Osteocyte (in vitro differentiated cells): ENCODE measurements at places on chromosomes 13 and 19.

GRCh38 chr19:33064458-33064791, 263 bp downstream of the RHPN2 start:
- no peak for DNase-seq

GRCh38 chr13:38900188-38900587, 90.4 kb downstream of the STOML3 start:
- no peak for DNase-seq

DNA sequence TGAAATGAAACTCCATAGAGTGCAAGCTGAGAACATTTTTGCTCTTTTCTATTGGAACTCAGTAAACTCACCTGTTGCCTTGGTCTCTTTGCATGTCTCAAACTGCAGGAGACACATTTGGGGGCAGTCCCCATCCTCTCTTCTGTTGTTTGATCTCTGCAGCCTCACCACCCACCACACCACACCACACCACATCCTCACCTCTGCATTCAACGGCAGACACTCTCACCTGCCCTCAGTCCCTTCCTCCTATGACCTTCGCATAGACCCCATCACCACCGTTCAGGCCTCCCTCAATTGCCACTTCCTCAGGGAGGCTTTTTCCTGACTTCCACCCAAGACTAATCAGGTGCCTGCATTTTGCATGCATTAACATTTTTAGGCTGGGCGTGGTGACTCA, 14.4 kb upstream of the TPM4 start:
- DNase-seq = no peak

- no peak for DNase-seq
Measured at GRCh38 chr13:79423801-79424642, 18.0 kb upstream of the RBM26 start.

DNA sequence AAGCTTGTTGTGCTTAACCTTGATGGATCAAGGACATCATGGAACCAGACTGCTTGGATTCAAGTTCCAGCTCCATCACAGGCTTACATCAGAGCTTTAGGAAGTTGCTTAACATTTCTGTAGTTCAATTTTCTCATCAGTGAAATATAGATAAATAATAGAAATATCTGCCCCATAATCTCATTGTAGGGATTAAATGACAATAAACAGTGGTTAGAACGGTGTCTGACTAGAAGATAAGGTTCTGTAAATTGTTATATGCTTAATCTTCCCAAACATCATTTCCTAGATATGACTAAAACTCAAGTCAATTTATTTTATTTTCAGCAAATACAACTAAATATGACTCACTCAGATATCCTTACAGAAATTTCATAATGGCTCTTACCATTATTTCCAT, 83.5 kb downstream of the SLITRK1 start:
- DNase-seq = no peak

DNA sequence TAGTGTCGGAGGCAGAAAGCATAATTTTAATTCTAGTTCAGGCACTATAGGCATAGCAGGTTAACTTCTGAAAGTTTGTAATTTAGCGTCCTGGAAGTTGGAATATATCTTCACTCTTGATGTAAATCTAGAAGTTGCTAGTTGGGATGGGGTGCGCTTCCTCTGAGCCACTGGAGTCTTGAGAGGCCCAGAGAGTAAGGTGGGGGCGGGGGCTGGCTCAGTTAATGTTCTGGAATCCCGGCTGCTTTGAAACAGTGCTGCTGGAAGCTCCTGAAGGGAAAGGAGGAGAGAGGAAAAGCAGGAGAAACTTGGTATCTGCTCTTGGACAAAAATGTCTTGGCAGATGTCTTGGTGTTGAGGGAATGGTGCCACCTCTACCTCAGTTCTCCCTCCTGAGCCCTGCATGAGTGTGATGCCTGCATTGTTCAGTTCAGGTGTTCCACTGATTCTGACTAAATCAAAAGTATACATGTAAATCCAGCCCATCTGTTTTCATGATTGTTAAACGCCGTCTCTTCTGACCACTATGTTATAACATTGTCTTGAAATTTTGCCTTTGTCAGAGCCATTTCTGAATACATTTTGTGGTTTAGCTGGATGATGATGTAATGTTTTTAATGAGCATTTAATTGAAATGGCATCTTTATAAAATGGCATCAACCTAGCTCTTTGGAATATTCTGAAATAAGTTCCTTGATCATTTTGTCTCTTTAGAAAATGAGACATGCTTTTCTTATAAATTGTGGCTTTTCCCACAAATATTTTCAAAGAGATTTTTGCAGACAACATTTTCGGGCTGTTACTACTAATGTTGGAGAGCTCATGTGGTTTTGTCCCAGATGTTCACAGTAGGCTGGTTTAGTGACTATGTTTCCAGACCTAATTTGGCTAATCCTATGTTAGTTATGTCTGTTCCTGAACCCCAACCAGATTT, 202.7 kb downstream of the SHISA2 start:
- DNase-seq = no peak

- no peak for DNase-seq
Measured at GRCh38 chr19:5966215-5966614, 11.7 kb downstream of the RANBP3 start.

DNA sequence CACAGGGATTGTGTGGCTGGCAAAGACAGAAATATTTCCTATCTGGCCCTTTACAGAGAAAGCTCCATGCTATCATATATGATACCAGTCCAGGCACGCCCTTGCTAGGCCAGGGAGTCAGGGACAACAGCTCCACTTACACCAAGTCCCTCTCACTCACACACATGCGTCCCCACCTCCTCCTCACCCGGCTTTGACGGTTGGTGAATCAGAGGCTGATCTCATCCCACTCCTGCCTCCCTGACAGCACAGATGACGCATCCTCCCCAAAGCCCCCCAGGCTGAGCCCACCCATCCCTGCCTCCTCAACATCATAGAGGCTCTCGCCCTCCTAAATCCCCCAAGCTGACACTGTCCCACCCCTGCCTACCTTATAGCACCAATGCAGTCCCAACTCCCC, 62.7 kb downstream of the F2RL3 start:
- DNase-seq = peak; percentile 73
